ENCODE measurements at places on chromosomes 7 and 10.

DNA sequence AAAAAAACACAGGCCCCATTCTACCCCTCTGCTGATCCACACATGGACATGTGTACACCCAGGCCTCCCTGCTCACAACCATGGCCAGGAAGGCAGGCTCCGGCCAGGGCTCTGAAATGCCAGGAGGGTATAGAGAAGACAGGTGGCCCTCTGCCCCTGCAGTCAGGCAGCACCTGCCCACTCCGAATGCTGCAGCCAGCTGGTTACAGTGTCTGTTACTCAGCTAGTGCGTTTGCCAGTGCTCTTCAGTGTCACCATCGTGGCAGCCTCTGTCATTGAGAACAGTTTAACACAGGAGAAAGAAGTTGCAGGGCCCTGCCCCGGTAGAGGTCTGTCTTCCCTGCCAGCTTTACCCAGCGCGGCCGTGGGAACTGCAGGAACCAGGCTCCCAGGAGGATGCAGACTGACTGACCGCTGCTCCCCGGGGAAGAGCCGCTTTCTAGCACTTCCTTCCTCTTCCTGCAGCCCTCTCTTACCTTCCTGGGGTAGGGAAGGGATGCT is 128.8 kb upstream of the FAM20C start:
- DNase-seq = no peak

GRCh38 chr7:104123786-104124185 is 84.0 kb downstream of the ORC5 start:
- no peak for DNase-seq

- DNase-seq = no peak
Measured at GRCh38 chr7:126574276-126575250, 678.2 kb downstream of the GRM8 start.

GRCh38 chr10:93916257-93917063 is 22.7 kb downstream of the SLC35G1 start:
- DNase-seq = no peak

- no peak for DNase-seq
Measured at GRCh38 chr7:88927-89231, 103.5 kb upstream of the FAM20C start.

GRCh38 chr7:27992755-27993493 is 187.7 kb downstream of the JAZF1 start:
- no peak for DNase-seq

GRCh38 chr10:1316809-1317143 is 260.6 kb downstream of the WDR37 start:
- DNase-seq = no peak

DNA sequence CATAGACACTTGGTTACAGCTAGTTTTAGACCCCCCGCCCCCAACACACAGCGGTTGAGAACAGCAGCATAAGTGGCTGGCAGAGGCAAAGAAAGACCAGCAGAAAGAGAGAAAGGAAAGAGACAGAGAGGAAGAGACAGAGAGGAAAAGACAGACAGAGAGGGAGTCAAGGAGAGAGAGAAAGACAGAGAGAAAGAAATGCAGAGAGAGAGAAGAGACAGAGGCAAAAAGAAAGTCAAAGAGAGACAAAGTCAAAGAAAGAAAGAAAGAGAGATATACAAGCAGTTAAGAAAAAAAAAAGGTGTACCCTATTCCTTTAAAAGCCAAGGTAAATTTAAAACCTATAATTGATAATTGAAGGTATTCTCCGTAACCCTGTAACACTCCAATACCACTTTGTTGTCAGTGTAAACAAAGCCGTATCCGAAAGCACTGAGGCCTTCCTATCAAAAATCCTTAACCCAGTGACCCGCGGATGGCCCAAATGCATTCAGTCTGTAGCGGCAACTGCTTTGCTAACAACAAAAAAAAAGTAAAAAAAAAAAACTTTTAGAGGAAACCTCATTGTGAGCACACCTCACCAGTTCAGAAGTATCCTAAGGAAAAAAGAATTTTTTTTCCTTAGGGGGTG is 11.9 kb upstream of the SLC12A9 start:
- no peak for DNase-seq

GRCh38 chr10:61792921-61793320 is 108.6 kb upstream of the ARID5B start:
- DNase-seq = no peak

GRCh38 chr7:154364170-154364569 is 312.0 kb downstream of the DPP6 start:
- DNase-seq = no peak

DNA sequence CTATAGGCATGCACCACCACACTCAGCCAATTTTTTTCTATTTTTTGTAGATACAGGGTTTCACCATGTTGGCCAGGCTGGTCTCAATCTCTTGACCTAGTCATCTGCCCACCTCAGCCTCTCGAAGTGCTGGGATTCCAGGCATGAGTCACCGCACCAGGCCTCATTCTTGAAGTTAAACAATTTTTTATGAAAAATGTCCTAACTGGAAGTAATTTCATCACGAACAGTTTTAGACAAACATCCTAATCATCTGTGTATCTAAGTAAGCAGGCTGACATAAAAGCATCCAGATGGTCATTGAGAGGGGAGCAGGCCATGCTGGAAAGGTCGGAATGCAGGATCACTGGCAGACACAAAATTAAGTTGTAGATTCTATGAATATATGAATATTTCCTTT is 269.1 kb downstream of the ZMYND11 start:
- DNase-seq = no peak

DNA sequence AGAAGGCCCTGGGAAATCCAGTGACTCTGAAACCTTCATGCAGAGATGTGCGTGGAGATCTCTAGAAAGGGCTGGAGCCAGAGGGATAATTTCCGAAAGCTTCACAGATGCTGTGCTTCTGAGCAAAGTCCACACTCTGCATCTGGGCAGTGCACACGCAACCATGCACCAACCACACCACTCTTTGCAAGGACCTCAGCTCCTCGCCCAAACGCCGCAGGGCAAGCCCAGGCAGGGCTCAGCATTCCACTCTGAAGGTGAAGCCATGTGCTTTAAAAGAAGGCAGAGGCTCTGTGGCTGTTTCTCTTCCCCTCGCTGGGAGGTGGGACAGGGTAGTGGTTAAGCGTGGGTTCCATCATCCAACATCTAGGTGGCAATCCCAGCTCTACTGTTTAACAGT is 48.4 kb downstream of the ASB13 start:
- no peak for DNase-seq

- DNase-seq = no peak
Measured at GRCh38 chr7:29443552-29443951, 120.1 kb upstream of the PRR15 start.

GRCh38 chr7:131400681-131401176 is 73.1 kb downstream of the MKLN1 start:
- DNase-seq = no peak

DNA sequence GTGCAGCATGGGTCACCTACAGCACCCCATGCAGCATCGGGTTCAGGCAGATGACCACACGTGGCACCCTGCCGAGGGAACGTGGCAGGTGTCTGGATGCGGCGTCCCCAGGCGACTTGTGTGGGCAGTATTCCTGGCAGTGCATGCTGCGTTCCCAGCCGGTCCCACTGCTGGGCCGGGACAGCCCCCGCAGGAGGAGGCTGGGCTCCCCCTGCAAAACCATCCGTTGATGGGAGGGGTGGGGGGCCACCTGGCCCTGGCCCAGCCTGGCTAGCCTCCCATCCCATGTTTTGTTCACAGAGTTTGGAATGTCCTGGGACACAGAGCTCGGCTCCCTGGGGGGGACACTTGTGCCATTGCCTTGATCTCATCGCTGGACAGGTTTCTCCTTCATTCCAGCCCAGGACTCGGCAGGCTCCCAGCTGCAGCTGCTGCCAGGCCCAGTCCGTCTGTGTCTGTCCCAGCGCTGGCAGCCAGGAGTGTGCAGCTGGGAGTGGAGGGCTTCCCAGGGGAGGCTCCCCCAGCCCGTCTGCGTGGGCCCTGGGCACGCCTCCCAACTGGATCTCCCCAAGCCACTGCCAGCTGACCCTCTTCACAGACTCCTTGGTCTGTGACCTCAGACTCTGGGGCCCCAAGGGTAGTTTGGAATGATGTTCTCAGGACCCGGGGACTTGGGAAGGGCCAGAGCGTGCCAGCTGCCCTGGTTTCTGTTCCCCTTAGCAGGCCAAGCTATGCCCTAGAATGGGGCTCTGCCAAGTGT is 32.6 kb downstream of the TMEM270 start:
- no peak for DNase-seq

GRCh38 chr10:31343009-31343408 is 24.0 kb downstream of the ZEB1 start:
- DNase-seq = no peak

- no peak for DNase-seq
Measured at GRCh38 chr7:151238924-151239836, 6.9 kb downstream of the CHPF2 start.

GRCh38 chr10:123970207-123970926 is 78.8 kb upstream of the CPXM2 start:
- DNase-seq = no peak
